ENCODE measurements at places on chromosomes 1 and 21.

DNA sequence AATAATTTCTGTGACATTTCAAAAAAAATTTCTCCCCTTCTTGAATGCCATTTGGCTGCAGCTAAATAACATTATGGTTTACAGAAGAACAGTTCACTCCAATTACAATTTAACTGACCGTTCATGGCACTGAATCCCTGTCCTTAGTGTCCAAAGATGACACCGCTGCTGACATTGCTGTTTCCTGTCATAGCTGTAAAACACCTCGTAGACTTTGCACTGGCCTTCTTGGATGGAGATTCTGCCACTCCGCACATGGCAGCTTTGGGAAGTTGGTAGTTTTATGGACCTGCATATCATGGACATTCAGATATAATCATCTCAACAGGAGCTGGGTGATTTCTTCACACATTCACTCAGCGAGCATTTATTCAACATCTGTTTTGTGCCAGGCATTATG lies 5.0 kb downstream of the ARMH1 start:
- no peak for DNase-seq

- no peak for DNase-seq
These were observed 661.8 kb upstream of the CXADR start for GRCh38 chr21:16851054-16851453.

DNA sequence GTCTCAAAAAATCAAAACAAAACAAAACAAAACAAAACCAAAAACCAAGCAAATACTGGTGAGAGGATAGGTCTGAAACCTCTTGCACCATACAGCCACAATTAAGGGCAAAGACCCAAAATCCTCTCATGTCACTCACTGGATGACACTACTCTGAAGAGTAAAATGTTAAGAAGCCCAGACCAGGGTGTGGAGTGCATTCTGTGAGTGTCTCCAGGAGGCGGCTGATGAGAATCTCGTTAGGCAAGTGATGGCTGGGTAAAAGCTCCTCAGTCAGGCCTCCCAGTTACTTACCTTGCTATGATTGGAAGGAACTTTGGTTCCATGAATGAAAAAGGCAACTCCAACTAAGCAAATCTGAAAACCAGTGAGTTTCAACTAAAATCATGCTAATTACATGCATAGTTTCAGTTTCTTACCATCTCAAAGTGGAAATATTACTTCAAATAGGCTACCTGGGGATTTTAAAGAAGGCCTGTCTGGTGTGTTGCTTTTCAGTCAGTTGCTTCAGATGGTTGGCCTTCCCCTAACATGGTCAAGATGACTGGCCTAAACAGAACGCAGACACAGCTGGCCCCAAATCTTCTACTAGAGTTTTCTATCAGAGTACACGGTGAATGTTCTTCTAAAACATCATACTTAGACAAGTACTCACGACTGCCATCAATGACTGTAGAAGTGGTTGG lies 95.1 kb downstream of the KIAA0319L start:
- DNase-seq = no peak

- no peak for DNase-seq
These were observed at the start of gene CERS2 for GRCh38 chr1:150974580-150975478. TSS of gene CERS2 (minus strand) at chr1:150974835. CDS start at chr1:150969090, 5,745 bp downstream.

GRCh38 chr1:2174348-2175054 lies 20.1 kb downstream of the FAAP20 start:
- no peak for DNase-seq

DNA sequence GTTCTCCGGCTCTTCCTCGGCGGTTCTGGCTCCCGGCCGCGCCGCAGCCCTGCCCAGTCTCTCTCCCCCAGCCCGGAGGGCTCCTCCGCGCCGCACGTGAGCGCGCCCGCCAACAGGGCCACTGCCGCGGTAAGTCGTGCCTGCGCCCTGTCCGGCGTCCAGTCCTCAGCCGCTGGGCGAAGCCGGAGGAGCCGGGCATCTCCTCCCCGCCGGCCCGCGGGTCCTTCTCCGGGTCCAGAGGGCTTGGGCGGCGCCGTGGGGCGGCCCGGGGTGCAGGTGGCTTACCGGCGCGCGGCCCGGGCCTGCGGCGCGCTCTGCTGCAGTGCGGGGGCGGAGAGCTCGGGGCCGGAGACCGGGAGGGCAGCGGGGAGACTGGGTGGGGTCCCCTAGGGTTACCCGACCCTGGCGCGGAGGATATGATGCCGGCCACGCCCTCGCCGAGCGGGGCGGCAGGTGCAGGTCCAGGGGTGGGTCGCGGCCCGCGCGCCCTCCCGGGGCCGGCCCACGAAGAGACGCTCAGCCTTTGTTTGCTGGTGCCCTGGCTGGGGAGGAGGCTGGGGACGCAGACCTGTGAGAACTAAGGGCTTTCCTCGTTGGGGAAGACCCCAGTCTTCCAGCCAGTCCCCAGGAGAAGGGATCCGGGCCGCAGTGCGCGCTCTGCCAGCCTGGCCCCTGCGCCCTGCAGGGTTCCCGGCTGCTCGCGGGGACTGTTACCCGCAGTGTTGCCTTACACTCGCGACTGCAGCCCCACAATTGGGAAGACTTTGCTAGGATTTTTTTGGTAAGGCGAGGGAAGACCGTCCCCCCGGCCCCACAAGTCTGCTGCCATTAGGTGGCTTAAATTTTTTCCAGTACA lies at the start of gene DOP1B:
Gene DOP1B (plus strand): TSS at position 10 of the 856 bp plus-strand sequence. CDS start 7,910 bp downstream, outside the sequence.
- no peak for DNase-seq

Measured in cortex of kidney (tissue), 1 donor.